Fibroblast of villous mesenchyme (primary cell): ENCODE measurements at places on chromosomes 11 and 22.

DNA sequence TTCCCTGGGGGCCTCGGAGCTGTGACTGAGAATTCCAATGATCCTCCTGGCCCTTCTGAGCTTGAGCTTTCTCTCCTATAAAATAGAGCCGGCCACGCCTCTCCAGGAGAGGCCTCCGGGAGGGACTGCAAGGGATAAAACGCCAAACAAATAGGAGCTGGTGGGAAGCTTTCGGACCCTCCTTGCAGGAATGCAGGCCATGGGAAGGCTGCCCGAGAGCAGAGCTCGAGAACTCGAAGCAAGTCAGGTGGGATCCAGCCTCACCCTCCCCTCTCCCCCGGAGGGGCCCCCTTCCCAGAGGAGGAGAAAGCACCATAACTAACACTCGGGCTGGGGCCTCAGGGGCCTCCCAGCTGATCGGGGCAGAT lies 34.6 kb downstream of the FLRT1 start:
- DNase-seq, result no peak

- DNase-seq, result no peak
These were observed 33.0 kb downstream of the PRR5L start for GRCh38 chr11:36328966-36329673.

DNA sequence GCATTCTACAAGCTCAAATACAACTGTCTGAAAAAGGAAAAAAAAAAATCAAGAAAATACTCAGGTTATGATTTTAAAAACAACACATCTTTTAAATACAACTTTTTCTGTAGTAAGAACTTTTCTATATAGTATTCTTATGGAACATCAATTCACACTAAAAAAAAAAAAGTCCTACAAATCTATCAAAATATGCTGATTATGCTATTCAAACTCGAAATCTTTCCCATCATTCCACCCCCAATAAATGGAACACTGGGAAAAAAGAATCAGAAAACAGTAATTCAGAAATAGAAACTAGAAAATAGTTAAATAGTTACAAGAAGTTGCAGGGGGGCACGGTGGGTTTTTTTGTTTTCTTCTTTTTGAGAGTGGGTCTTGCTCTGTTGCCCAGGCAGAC lies 77.4 kb downstream of the PICALM start:
- DNase-seq, result no peak

- DNase-seq, result no peak
These were observed 139.9 kb upstream of the NARS2 start for GRCh38 chr11:78714539-78714938.

GRCh38 chr11:26858098-26858497 lies 135.8 kb upstream of the FIBIN start:
- no peak for DNase-seq

DNA sequence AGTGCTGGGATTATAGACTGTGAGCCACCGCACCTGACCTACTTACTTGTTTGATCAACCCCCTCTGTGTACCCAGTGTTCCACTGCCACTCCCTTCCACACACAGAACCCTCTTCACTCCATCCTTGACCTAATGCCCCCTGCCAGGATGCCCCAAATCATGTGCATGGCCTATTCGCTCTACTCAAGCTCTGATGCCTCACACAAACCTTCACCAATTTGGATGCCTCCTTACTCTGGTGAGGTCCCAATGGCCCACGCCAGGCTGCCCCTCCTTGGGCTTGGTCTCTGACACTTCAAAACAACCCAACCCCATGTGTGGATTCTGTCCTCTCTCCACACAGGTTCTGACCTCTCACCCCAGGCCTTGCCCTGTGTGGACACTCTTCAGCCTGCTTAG lies 9.4 kb upstream of the PSMC3 start:
- DNase-seq, result no peak

DNA sequence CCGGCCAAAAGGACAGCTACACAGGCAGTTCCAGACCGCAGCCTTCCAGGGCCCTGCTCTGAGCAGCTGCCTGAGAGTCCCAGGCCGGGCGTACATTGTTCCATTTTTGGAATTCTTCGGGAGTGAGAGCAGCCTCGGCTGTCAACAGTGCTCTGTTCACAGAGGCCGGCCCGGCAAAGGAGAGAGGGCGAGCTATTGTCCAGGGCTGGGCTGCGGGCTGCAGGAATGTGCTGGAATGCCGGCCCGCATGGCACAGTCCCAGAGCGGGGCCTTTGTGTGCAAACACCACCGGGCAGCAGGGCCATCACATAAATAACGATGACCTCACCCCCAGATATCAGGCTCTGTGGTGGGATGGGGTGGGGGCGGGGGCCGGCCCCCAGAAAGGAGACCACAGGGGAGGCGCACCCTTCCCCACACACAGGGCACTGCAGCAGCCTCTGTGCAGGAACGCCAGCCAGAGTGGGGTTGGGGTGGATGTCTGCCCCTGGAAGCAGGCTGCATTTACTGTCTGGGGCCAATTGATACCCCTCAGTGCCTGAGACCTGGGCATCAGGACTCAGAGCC lies 15.8 kb downstream of the LINC01488 start:
- peak; percentile 91 for DNase-seq

- peak; percentile 91 for DNase-seq
These were observed at the start of gene ARVCF for GRCh38 chr22:20016734-20017621. Gene ARVCF (minus strand): TSS chr22:20016823. CDS start chr22:19990794, 26,029 bp downstream.

DNA sequence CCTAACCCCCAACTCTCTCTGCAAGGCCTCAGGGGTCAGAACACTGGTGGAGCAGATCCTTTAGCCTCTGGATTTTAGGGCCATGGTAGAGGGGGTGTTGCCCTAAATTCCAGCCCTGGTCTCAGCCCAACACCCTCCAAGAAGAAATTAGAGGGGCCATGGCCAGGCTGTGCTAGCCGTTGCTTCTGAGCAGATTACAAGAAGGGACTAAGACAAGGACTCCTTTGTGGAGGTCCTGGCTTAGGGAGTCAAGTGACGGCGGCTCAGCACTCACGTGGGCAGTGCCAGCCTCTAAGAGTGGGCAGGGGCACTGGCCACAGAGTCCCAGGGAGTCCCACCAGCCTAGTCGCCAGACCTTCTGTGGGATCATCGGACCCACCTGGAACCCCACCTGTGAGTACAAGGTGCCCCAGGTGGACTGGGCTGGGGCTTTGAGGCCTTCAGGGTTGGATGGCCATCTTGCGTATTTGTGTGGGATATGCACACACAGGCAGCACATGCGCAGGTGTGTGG lies at the start of gene BEST1:
BEST1 (plus strand) TSS at position 317 of the 513 bp plus-strand sequence. CDS start 1,456 bp downstream, outside the sequence.
- DNase-seq, result no peak

- DNase-seq, result no peak
These were observed 851.8 kb downstream of the BRD1 start for GRCh38 chr22:48975886-48976285.
